CD14-positive monocyte (primary cell): ENCODE measurements at places on chromosomes 3 and 15.

DNA sequence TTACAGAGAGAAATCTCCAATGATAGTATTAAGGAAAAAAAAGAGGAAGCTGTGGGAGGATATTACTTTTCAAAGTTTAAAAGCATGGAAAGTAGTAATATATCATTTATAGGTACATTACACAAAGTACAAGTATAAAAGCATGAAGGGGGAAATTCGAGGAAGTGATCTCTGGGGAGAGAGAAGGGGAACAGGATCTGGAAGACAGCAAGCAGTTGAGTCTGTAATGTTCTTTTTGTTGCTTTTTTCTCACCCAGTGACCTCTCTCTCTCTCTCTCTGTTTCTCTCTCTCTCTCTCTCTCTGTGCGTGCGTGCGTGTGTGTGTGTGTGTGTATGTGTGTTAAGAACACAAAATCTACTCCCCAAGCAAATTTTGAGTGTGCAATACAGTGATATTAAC, 10.2 kb downstream of the C3orf20 start:
- no peak for DNase-seq

DNA sequence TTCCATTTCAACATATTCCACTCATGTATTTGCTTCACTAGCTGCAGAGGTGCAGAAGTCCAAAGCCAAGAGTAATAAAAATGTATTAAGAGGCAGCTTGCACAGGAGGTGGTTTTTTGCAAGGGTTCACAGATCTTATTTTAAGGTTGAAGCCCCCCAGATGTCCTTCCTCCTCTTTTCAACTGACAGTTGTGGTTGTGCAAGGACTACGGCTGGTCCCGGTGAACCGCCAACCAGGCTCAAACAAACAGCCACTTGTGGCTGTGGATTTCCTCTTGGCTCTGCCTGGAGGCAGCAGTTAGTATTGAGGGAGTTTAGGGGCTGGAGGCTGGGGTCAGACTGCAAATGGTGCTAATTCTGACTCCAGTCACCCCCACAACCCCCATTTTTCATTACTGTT, 240.7 kb upstream of the TBC1D5 start:
- DNase-seq: no peak

DNA sequence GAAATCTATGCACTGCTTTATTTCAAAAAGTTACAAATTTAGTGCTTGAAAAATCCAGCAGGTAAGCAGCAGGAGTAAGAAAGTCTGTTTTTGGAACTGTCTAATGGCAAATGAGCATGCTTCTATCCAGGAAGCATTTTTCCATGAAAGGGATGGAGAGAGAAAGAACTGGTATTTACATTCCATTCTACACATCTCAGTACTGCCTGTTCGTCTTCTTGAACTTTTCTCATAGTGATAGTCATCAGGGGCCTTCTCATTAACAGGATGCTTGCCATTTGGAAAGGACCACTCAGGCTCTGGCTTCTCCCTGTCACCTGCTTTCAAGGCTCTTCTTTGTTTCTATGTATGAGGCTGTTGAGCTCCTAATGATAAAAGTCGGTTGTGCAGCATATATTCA, 267.3 kb upstream of the IL12A start:
- DNase-seq: no peak

- DNase-seq: peak; percentile 71
Observed at GRCh38 chr3:23112491-23112890, 90.6 kb upstream of the UBE2E2 start.

DNA sequence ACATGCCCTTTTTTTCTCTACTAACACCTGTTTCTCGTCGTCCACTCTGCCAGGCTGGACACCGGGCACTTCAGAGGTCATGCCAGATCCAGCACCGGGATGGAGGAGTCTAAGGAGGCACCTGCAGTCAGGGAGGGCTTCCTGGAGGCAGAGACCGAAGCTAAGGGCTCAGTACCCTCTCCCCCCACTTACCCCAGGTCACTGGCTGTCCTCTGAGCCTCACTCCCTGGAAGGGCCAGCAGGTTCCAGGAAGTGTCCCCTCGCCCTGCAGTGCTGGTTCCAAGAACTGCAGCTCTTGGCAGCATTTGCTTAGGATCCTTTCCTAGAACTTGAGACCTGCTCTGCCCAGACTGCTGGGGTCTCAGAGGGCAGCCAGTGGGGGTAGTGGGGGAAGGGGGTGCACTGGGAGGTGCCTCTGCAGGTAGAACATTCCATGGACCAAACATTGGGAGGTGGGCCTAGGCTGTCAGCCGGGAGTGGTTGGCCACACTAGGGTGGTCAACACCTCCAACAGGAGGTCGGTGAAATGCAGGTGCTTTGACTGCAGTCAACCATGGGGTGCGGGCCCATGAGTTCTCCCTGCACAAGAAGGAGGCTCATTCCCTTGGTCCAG, 11.3 kb downstream of the CISH start:
- DNase-seq: no peak

DNA sequence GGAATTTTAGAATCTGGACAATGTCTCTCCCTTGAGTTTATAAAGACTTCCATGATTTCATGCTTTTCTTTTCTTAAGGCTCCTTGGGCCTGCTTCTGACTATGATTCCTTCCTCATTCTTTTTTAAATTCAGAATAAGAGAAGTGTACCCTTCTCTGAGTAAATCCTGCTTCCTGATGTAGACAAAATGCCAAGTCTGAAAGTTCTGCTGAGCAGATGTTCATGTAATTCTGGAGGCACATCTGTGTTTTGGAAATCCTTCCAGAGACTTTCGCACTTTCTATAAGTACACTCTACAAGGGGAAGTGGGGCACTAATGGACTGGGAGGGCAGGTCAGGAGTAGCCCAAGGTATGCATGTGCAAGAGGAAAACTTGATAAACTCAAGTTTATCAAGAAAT, 24.8 kb downstream of the TPM1 start:
- no peak for DNase-seq

- DNase-seq: no peak
Observed at GRCh38 chr3:58116985-58117384, 93.8 kb downstream of the DNASE1L3 start.

GRCh38 chr3:35635407-35635806, 3.9 kb upstream of the ARPP21 start:
- no peak for DNase-seq

- no peak for DNase-seq
Observed at GRCh38 chr3:168801794-168802193, 706.1 kb upstream of the GOLIM4 start.

DNA sequence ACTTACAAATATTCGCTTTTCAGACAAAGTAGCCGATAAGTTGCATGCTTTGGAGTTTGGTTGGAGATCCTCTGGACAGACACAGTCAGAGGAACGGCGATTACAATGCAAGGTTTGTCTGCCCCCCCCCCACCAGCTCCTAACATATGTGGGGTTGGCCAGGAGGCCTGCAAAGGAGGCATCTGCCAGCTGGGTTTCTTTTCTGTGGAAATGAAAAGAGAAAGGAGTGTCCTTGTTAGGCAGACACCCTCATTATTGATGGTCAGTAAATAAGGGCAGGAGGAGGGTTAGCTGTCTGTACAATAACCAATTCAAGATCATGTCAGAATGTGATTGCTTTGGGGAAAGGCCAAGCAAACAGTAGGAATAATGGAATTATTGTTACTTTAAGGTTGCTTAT, 49.1 kb downstream of the TLNRD1 start:
- DNase-seq: no peak

DNA sequence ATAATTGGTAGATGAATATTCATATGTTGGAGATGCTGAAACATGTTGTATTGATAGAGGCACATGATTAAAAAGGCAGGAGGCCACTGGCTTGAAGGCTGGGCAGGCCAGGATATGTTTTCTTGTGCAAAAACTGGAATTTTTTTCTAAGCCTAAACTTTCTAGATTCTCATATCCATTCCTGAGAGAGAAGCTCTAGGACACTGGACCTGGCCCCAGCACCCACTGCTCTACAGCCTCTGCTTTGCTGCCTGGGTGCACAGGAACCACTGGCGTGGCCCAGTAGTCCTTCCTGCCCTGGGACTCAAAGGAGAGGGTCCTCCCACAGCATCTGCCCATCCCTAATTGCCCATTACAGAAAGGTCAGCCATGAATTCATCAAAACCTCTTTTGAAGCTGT, 58.1 kb upstream of the APEH start:
- no peak for DNase-seq

DNA sequence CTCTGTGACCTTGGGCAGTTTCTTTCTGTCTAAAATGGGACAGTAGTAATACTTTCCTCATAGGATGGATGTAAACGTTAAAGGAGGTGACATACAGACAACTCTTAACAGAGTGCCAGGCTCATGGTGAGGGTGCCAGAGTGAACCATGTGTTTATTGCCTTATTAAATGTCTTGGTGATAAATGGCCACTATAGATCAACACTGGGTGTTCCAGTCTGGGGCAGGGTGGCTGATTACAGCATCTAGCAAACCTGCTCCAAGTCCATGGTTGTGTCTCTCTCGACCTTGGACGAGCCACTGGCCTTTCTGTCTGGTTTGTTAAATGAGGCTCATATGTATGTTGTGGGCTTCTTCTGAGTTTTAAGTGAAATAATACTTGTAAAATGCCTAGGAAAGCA, 75.1 kb downstream of the TRAK1 start:
- no peak for DNase-seq

GRCh38 chr15:60396958-60397771, 621 bp downstream of the ANXA2 start:
- DNase-seq: peak; percentile 87

GRCh38 chr3:102114264-102114979, 265.1 kb downstream of the NFKBIZ start:
- no peak for DNase-seq

- peak; percentile 83 for DNase-seq
Observed at GRCh38 chr3:98596541-98597500, 3.4 kb upstream of the CPOX start.

DNA sequence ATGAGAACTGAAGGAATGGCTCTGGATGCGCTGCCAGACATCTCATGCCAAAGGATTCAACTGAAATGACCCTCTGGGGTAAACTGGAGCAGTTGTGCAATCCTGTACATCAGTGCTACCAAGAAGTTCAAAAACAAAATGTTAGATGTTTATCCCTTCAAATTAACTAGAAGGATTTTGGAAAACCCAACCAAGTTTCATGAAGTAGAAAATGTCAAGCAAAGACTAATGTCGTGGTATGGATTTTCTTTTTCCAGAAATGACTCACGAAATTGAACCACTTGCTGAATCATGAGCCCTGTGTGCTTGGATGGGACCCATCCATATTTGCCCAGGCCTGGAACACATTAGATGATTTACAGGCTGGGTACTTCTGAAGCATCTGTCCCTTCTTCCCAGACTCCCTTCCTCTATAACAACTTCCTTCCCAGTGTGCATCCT, 101.6 kb downstream of the LRTM1 start:
- no peak for DNase-seq

DNA sequence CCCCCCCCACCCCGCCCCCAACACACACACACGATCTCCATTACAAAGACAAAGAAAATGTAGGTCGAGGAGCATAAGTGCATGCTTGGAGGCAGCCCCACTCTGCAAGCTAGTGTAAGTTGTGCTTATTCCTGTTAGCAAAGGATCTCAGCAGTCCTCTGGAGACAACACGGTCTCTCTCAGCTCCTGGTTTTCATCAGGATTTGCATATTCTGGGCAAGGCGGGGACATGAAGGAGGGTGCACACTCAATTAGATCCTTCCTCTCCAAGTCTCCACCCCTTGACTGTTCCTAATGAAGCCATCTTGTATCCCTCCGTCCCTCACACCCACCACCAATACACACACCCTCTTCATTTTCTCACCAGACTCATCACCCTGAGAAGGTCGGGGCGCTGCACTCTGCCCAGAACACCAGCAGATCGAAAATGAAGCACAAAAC, 63.8 kb downstream of the MRPL46 start:
- no peak for DNase-seq

- no peak for DNase-seq
Observed at GRCh38 chr3:78101384-78101783, 1061.5 kb downstream of the ROBO2 start.

GRCh38 chr3:140388202-140388922, 289.5 kb upstream of the TRIM42 start:
- no peak for DNase-seq

- DNase-seq: no peak
Observed at GRCh38 chr3:117303443-117303842, 593.9 kb downstream of the TUSC7 start.

DNA sequence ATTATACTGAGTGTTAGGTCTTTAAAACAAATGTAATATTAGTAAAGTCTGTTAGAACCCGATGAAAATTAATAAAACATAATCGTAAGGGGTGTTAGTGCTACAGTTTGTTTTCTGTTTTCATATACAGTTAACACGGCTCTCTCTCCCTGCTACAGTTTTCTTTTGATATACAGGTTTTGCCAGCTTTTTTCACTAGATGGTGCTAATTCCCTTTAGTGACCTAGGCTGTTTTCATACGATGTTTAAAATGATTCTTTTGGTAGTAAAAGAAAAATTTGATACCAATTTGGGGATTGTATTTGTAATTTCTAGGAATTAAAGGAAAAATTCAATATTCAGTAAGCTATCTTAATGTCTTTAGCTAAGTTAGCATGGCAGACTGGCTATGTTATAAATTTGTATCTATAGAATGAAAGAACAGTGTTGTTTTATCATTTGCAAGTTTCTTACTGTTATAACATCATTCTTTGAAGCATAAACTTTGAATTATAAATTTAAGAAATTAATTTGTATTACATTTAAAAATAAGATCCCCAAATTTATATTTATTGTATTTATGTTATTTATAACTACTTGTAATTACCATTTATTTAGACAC, 11.5 kb downstream of the APH1B start:
- peak; percentile 23 for DNase-seq

DNA sequence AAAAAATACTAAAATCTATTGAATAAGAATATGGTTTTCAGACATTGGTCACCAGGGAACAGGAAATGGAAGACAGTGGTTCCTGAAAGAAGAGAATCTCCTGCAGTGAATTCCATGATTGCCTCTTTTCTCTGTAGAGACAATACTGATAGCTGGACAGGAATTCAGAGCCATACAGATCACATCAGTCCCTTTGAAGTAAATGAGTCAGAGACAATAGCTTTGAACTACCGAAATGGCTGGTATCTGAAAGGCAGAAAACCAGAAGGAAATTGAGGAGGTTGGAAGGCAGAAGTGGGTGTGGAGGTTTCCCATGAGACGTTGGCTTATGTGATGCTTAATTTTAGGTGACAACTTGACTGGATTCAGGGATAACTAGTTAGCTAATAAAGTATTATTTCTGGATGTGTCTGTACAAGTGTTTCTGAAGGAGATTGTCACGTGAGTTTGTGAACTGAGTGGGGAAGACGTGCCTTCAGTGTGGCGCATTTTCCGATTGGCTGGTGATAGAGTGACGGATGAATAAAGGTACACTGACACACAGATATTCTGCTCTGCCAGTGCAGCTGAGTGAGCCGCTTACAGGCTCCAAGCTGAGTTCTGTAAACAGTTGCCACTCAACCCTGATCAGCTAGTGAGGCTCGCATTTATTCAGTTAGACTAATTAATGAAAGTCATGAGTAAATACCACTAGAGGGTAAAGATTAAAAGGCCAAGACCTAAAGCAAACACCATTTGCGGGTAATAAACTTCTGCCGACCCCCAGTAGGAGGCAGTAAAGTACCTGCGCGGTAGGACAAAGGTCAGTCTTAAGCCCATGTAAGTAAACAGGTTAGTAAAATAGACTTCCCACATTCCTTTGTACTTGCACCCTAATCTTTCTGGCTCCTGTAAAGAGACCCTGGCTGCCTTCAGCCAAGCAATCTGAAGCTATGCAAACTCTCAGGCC, 1298.6 kb downstream of the SI start:
- DNase-seq: no peak
